ENCODE measurements at places on chromosomes 13 and 19. TPM values are rescaled to one million over a fixed set of nuclear protein-coding genes. Genes with fewer than 3 reads are reported as not detected.

DNA sequence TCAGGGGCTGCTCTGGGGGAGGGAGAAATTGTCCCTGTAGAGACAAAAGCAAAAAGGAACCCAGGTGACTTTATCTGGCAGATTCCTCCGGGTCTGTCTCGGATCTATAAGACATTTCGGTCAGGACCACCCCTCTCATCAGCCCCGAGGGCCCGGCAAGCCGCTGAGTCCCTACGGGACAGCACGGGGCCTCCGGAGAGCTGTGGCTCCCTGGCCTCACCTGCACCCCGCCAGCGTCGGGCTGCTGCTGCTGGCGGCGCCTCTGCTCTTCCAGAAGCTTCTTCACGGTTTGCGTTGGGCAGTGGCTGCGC, 1.9 kb downstream of the NFKBID start:
- peak overlapping the region; percentile 97 for H3K4me3 ChIP-seq
- H3K36me3 ChIP-seq, result peaks cover 35% of the 10 kb centered on the region
- H3K27me3 ChIP-seq, result no peaks in the 10 kb centered on the region
- DNase-seq, result no peak

Gene FGF22
- total RNA-seq, result 0.58 TPM

DNA sequence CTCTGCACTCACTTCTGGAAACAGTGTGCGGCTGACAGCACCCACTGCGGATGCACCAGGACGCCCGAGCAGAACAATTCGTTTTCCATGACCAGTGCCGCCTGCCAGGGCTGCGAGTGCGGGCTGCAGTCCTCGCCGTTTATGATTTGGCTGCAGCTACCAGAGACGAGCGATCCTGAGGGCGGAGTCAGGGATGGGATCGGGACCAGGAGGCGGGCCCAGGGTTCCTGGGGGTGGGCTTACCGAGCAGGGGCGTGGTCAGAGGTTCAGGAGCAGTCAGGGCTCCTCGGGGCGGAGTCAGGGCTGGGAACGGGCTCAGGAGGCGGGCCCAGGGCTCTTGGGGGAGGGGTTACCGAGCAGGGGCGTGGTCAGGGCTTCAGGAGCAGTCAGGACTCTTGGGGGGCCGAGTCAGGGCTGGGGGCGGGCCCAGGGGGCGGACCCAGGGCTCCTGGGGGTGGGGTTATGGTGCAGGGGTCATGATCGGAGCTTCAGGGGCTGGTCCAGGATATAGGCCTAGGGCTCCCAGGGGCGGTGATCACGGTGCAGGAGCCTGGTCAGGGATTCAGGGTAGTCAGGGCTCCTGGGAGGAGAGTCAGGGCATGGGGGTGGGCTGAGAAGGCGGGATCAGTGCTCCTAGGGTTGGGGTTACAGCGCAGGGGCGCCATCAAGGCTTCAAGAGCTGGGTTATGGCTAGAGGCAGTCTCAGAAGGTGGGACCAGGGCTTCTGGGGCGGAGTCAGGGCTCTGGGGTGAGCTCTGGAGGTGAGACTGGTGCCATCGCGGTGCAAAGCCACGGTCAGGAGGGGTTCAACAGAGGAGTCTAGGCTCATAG, 1.7 kb downstream of the KLK4 start:
- no peaks in the 10 kb centered on the region for H3K36me3 ChIP-seq
- H3K4me1 ChIP-seq, result peaks cover 28% of the 10 kb centered on the region
- DNase-seq, result peak; percentile 93
- H3K4me3 ChIP-seq, result peak overlapping the region; percentile 19
- peaks cover 24% of the 10 kb centered on the region for H3K27me3 ChIP-seq
- no peak overlapping the region for H3K27ac ChIP-seq

Gene C19orf81
- 33.0 TPM for total RNA-seq

- H3K27ac ChIP-seq, result no peak overlapping the region
- H3K27me3 ChIP-seq, result peaks cover 33% of the 10 kb centered on the region
- H3K4me3 ChIP-seq, result no peak overlapping the region
- no peak for DNase-seq
- H3K4me1 ChIP-seq, result no peaks in the 10 kb centered on the region
- H3K36me3 ChIP-seq, result no peaks in the 10 kb centered on the region
These were observed 49.9 kb downstream of the GNG7 start for GRCh38 chr19:2652504-2653099.

Gene SLC1A6
- total RNA-seq, result not detected

GRCh38 chr13:42276683-42277082, 4.7 kb downstream of the AKAP11 start:
- H3K4me1 ChIP-seq, result peaks cover 24% of the 10 kb centered on the region
- H3K27me3 ChIP-seq, result no peaks in the 10 kb centered on the region
- no peaks in the 10 kb centered on the region for H3K36me3 ChIP-seq
- no peak for DNase-seq

Gene KCNN4
- total RNA-seq, result 26.6 TPM

DNA sequence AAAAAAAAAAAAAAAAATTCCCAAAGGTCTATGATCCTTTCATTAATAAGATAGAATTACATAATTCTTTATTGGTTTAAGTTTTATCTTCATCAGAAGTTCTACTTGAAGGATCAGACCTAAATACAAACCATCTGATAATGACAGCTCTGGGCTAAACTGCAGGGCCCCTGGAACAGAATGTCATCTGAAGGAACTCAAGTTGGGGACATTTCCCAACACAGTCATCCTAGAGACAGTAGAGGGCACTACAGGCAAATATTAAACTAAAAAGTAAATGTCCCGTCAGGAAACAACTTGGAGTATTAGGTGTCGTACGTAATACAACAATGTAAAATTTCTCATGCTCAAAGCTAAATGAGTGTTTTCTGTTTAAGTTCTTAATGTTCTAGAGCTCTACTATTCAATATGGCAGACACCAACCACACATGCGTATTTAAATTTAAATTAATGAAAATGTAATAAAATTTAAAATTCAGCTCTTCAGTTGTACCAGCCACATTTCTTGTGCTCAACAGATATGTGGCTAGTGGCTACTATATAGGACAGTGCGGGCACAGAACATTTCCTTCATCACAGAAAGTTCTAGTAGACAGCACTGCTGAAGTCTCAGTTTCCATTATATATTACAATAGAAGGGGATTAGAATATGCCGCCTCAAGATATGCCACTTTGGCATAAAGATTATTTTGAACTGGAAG, 21.8 kb upstream of the NAXD start:
- no peak overlapping the region for H3K4me3 ChIP-seq
- H3K27ac ChIP-seq, result no peak overlapping the region
- peak; percentile 77 for DNase-seq
- peaks cover 7% of the 10 kb centered on the region for H3K4me1 ChIP-seq
- H3K27me3 ChIP-seq, result no peaks in the 10 kb centered on the region

GRCh38 chr19:11088506-11089253, 583 bp upstream of the LDLR start:
- DNase-seq, result peak; percentile 43
- H3K36me3 ChIP-seq, result peaks cover 32% of the 10 kb centered on the region
- no peaks in the 10 kb centered on the region for H3K27me3 ChIP-seq
- H3K4me1 ChIP-seq, result peaks cover 35% of the 10 kb centered on the region
- peak overlapping the region; percentile 92 for H3K27ac ChIP-seq

Gene KLK4
- total RNA-seq, result not detected

DNA sequence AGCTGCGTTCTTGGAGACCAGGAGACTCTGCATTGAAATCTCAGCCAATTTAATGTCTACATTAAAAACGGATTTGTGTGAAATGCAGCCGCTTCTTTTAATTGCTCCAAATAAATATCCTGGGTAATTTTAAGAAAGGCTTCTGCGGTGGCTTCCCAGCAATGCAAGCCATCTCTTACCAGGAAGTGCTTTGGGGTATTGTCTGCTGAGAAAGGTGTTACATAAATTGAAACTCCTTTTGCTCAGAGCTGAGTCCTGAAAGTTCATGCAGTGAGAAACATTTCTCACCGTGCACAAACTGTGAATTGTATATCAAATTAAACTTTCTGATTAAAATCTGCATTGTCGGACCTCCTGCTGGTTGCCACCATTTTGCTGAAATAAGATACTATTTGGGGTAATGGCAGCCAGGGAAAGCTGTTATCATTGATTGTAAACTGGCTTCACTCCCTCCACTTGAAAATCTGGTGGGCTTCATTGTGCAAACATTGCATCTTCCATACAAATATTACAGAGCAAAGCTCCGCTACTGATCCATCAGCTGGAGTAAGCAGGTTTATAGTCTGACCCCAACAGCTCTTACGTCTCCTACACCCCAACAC, 59.5 kb downstream of the ZIC5 start:
- no peak overlapping the region for H3K27ac ChIP-seq
- H3K27me3 ChIP-seq, result no peaks in the 10 kb centered on the region
- H3K36me3 ChIP-seq, result no peaks in the 10 kb centered on the region
- no peak for DNase-seq

- no peak overlapping the region for H3K4me3 ChIP-seq
- no peaks in the 10 kb centered on the region for H3K27me3 ChIP-seq
- H3K4me1 ChIP-seq, result peaks cover 33% of the 10 kb centered on the region
- no peak overlapping the region for H3K27ac ChIP-seq
These were observed 3.0 kb upstream of the IL12RB1 start for GRCh38 chr19:18089726-18090125.

Gene CYP4F8
- not detected for total RNA-seq

GRCh38 chr19:56333506-56333905, 18.9 kb upstream of the ZSCAN5A start:
- peak; percentile 58 for DNase-seq
- H3K27me3 ChIP-seq, result no peaks in the 10 kb centered on the region
- H3K27ac ChIP-seq, result no peak overlapping the region
- no peak overlapping the region for H3K4me3 ChIP-seq
- H3K36me3 ChIP-seq, result no peaks in the 10 kb centered on the region

DNA sequence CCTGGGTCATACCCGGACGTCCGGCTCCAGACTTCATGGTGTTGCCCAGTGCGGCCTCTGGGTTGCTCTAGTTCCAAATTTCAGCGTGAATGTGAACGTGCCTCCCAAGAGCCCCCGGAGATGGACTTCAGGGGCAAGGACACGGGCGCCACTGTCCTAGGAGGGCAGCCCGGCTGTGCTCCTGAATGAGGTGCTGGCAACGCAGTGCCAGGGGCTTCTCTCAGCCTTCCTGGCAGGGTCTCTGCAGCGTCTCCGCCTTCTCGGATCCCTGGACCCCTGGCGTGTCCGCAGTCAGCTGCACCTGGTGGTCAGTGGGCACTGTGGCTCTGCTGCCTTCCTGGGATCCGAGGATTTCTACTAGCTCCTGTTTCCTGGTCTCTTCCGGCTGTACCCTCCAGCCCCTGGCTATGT, 101.7 kb upstream of the MCF2L start:
- no peak for DNase-seq
- H3K4me3 ChIP-seq, result no peak overlapping the region
- no peak overlapping the region for H3K27ac ChIP-seq
- H3K27me3 ChIP-seq, result no peaks in the 10 kb centered on the region
- peaks cover 4% of the 10 kb centered on the region for H3K4me1 ChIP-seq

GRCh38 chr13:98853771-98854221, 101.3 kb upstream of the SLC15A1 start:
- H3K4me1 ChIP-seq, result no peaks in the 10 kb centered on the region
- H3K27ac ChIP-seq, result no peak overlapping the region
- H3K36me3 ChIP-seq, result peaks cover 21% of the 10 kb centered on the region

- no peaks in the 10 kb centered on the region for H3K4me1 ChIP-seq
- peak; percentile 7 for DNase-seq
- H3K27me3 ChIP-seq, result no peaks in the 10 kb centered on the region
- no peak overlapping the region for H3K27ac ChIP-seq
- H3K36me3 ChIP-seq, result no peaks in the 10 kb centered on the region
These were observed 6.7 kb upstream of the PCDH17 start for GRCh38 chr13:57624565-57625435.

GRCh38 chr13:35157143-35157755, 215.2 kb downstream of the NBEA start:
- peak; percentile 6 for DNase-seq
- no peaks in the 10 kb centered on the region for H3K4me1 ChIP-seq
- no peaks in the 10 kb centered on the region for H3K36me3 ChIP-seq
- H3K27ac ChIP-seq, result no peak overlapping the region
- no peak overlapping the region for H3K4me3 ChIP-seq

GRCh38 chr19:47094557-47095475, 18.8 kb downstream of the ZC3H4 start:
- peaks cover 84% of the 10 kb centered on the region for H3K36me3 ChIP-seq
- no peaks in the 10 kb centered on the region for H3K27me3 ChIP-seq
- DNase-seq, result no peak
- peak overlapping the region; percentile 15 for H3K27ac ChIP-seq

DNA sequence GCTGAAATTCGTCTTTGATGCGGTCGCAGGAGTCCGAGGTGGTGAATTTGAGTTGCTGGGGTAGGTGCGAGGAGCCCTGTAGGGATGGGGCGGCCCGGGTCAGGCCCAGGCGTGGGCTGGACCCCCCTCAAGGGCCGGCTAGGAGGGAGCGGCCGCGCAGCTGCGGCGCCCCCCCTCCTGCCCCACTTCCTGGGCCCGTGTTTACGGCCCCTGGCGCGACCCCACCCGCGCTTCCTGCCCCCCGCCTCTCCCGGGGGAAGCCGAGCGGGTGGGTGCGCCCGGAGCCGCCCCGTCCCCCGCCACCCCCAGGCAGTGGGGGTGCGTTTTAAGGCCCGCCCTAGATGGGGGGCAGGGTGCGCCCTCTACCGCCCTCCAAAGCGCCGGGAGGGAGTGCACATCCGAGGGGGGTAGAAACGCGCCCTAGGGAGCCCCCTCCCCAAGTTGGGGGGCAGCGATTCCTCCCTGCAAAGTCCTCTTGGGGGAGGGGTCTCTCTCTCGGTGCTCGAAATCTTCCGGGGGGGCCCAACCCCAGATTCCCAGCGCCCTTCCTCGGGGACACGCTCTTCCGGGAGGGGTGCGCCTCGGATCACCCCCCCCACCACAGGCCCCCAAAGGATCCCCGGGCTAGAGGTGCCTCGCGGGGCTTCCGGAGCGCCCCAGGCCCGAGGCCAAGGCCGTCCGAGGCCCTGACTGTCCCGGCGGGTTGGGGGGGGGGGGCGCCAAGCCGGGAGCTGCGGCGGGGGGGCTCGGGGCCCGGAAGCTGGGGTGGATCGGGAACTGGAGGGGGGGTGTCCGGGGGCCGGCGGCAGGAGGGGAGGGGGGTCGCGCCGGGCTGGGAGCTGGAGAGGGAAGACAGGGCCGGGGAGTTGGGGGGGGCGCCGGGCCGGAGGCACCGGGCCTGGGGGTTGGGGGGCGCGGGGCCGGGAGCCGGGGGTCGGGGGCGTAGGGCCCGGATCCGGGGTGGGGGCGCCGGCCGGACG, 823 bp downstream of the TLE5 start:
- H3K4me3 ChIP-seq, result peak overlapping the region; percentile 85
- H3K4me1 ChIP-seq, result peaks cover 33% of the 10 kb centered on the region
- H3K27me3 ChIP-seq, result no peaks in the 10 kb centered on the region

Gene CYP2S1
- total RNA-seq, result 1.9 TPM

Data from K562 (cell line).